ENCODE measurements at places on chromosomes 3 and 15.

- no peak for DNase-seq
These were observed 111.0 kb upstream of the TGFBR2 start for GRCh38 chr3:30495172-30496065.

DNA sequence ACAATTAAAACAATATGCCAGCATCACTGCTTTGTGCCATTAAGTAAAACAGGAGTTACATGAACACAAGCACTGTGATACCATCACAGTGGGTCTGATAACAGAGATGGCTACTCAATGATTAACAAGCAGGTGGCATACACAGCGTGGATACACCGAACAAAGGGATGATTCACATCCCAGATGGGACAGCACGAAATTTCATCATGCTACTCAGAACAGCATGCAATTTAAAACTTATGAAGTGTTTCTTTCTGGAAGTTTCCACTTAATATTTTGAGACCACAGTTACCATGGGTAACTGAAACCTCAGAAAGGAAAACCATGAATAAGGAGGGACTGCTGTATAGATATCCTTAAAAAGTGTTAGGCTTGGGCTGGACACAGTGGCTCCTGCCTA, 44.5 kb downstream of the SLC24A1 start:
- DNase-seq: no peak

DNA sequence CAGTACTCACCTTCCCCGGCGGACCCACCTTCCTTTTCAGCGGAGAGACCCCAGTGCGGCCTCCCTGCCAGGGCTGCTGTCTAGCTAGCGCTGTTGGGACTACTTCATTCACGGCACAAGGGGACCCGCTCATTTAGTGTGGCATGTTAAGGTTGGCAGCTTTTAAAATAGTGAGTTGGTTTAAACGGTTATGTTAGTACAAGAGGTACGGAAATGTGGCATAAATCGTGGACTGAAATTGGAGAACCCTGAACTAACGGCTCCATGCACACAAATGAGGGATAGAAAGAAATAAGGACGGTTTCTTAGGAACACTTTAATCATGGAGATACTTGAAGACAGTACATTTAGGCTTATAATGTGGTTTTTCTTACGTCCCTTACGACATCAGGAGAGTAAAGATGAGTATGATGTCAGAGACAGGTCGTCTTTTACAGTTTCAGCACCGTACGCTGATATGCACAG, 752 bp downstream of the CEP63 start:
- no peak for DNase-seq

GRCh38 chr3:28586325-28586724, 237.7 kb upstream of the AZI2 start:
- no peak for DNase-seq

DNA sequence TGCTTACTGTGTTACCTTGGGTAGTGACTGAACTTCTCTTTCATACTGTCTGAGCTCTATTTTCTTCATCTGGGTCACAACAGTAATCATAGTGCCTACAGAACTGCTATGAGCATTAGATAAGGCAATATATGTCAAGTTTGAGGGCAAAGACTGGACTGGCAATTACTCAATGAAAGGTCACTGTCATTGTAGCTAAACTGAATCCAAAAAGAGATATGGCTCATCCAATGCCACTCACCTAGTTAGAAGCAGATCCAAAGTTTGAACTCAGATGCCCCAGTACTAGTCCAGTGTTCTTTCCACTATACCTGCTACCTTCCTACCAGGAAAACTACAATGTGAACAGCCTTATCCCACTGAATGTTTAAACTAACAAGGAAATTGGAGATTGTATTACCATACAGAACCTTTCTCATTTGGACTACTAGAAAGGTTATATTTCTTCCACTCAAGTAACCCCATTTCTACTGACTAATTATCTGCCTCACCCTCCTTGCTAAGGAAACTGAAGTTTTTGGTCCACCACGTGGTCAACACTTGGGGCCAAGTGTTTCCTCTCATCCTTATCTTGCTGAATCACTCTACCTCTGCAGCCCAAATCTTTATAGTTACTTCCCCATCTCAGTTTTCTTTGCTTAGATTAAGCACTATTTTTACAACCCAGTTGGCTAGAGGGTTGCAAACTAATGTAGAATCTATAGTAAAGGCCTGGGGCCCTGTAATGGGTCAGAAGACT, 202.3 kb upstream of the LPP start:
- no peak for DNase-seq

GRCh38 chr3:146803745-146804144, 198.6 kb upstream of the PLSCR5 start:
- DNase-seq: no peak

DNA sequence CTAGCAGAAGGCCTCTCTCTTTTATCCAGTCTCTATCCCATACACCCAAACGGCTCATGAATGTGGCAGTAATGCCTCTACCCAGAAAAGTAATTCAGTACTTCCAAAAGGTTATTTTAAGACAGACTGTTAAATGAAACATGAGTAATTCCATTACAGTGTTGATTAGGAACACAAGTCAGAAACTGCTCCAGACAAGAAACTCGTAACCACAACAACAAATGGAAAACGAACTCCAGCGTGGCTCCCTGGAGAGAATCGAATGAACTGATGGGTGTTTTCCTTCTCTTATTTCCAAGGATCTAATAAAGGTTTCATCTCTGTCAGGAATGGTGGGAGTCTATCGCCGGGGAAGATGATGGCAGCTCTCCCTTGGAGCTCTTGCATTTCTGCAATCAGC, 228.4 kb downstream of the MAGI1 start:
- DNase-seq: no peak

DNA sequence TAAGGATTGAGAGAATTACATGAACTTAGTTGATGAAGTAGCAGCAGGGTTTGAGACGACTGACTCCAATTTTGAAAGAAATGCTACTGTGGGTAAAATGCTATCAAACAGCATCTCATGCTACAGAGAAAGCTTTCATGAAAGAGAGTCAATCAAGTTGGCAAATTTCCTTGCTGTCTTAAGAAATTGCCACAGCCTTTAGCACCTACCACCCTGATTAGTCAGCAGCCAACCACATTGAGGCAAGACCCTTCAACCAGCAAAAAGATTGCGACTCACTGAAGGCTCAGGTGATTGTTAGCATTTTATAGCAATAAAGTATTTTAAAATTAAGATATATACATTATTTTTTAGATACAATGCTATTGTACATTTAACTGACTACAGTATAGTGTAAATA, 80.9 kb downstream of the RAP2B start:
- no peak for DNase-seq

DNA sequence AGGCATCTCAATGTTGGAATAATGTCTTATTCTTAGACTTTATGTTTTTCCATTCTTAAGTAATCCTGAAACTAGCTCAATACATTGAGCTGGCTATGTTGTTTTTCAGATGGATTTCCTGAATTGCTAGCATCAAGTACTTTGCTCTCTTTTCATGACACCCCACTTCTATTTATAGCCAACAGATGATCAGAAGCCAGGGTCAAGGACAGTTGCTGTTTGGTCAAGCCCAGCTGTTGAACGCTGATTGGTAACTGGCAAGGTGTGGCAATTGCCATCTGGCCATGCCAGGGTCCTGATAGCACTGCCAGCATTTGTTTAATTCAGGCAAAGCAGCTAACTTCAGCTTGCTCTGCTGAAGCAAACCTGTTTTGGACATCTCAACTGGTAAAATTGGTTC, 46.2 kb upstream of the PLCL2 start:
- DNase-seq: no peak

- DNase-seq: no peak
These were observed 155.2 kb upstream of the CGNL1 start for GRCh38 chr15:57221134-57221533.

GRCh38 chr15:101320501-101321052, 25.5 kb upstream of the SNRPA1 start:
- DNase-seq: no peak

DNA sequence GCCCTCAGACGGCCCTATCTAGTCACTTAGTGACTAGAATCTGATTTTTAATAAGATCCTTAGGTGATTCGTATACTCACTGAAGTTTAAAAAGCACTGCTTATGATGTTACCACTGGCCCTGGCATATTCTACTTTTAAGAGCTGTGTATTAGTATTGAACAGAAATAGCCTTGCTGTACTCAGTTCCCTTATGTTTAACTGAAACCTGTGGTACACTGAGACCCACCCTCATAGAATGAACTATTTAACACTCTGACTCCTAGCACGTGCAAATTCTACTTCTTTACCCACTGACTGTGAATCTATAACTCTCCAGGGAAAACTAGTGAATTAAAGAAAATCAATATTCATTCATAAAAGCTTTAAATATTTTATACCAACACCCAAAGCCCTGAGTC, 108.9 kb downstream of the CCNL1 start:
- no peak for DNase-seq

DNA sequence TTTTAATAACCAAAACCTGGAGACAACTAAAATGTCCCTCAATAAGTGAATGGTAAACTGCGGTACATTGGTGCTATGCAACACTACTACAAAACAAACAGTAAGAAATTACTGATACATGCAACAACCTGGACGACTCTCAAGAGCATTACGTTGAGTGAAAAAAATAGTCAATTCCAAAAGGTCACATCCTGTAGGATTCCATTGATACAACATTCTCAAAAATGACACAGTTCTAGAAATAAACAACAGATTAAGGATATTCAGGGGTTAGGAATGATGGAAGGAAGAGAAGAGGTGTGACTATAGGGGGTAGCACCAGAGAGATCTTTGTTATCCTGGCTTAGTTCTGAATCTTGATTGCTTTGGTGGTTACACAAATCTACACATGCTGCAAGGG, 72.2 kb downstream of the ZNF148 start:
- DNase-seq: no peak

DNA sequence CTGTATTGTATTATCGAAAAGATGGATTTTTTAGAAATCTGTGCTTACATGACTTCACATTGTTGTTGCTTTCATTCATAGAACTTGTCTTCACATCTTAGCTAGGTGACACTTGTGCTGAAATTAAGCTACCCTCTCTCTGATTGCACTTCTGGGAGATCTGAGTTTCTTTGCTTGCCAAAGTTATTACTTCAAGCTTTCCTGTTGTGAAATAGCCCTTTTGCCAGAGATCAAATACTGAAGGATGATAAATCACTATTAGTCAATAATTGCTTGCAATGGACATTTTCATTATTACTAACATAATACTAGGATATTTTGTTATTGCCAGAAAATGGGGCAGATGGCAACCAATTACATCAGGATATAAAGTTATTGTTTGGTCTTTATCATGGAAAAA, 34.7 kb downstream of the PIK3CA start:
- no peak for DNase-seq

DNA sequence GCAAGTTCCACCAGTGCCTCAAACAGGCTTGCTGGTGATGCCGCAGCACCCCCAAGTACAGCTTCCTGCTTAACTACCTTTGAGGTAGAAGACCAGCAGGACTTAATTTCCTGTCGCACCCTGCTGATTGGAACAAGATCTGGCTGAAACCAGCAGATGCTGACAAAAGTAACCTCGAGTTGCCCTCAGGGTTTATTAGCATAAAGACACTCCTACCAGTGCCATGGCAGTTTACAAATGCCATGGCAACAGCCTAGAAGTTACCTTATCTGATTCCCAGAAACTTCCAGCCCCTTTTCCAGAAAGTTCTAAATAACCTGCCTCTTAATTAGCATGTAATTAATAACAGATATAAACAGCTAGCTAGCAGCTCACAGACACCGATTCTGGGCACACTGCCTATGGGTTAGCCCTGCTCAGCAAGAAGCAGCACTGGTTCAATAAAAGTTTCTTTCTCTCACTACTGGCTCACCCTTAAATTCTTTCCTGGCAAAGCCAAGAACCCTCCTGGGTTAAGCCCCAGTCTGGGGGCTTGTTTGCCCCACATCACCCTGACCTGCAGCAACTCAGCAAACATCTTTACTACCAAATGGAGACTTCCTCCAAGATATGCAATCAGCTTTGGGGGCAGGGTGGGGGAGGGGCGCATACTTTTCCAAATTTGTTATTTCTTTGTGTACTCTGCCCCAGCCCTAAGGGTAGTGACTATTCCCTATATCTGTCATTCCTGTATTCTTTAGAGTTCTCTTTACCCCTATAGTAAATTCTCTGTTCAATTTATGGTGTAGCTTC, 54.2 kb downstream of the MAP4 start:
- no peak for DNase-seq

DNA sequence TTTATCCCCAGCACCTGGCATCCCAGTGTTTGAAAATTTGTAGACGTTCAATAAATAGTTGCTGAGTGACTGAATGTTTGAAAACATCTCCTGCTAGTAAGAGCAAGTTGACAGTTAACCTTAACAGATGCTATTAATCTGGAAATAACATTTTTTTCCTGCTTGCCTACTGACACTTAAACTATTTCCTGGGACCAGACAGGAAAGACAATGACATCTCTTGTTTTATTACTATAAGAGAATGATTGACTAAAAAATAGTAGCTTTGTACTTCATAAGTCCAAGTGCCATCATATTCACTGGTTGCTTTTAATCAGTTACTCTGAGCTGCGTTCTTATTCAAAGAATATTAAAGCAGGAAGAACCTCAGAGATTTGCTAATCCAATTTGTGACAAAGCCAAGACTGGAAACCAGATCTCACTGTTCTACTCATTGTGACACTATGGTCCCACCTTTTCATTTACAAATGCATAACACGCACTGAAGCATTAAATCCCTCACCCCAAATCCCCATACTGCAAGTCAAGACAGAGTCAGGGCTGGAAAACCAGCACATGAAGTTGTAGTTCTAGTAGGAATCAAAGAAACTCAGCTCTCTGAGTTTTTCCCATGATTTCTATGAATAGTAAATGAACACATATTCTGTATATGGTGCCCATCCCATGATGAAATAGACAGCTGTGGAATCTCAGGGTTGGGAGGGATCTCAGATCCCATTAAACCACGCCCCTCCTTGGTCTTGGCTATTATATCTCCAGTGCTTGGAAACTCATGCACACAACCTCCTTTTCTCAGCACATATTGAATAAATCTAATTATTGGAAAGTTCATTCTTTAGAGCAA, 212.7 kb upstream of the P2RY1 start:
- DNase-seq: no peak

DNA sequence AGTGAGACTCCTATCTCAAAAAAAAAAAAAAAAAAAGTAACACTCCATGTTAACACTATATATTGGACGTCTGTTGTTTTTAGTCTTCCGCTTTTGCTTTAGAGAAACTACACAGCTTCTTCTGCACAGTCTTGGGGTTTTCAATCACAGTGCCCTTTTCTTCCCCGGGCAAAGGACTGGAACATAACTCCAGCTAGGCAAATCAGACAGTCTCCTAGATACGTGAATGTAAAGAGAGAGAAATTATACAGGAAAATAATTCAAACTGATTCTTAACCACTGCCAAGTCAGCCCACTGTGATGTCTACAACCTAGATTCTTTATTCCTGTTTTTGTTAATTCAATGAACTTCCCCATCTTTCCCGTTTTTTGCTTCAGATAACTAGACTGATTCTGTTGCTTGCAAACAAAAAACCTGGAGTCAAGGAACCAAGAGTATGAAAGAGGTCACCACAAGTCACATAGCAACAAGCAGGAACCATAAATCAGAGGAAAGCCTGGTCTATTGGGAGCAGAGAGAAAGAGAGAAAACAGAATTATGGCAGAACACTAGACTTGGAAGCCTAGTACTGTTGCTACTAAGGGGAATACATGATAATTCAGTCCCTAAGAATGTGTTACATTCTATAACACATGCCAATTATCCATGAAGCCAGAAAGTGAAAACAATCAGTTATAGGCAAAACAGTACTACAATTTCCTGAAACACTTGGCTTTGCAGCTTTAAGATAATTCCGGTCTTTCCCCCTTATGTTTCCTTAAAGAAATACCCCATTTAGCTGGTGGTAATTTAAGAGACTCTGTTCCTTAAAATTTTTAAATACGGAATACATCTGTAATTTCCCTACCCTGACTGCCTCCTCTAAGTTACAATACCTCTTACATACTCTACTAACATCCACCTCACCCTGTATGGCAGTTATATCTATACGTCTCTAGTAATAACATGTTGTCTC, 63.1 kb downstream of the TBL1XR1 start:
- no peak for DNase-seq

Data from NCI-H748 treated with DMSO at 0.1 percent for 48 hours (cell line).